ENCODE measurements at places on chromosomes 2 and 18.

- no peak for DNase-seq
Measured at GRCh38 chr2:103963146-103963725, 890.7 kb upstream of the POU3F3 start.

DNA sequence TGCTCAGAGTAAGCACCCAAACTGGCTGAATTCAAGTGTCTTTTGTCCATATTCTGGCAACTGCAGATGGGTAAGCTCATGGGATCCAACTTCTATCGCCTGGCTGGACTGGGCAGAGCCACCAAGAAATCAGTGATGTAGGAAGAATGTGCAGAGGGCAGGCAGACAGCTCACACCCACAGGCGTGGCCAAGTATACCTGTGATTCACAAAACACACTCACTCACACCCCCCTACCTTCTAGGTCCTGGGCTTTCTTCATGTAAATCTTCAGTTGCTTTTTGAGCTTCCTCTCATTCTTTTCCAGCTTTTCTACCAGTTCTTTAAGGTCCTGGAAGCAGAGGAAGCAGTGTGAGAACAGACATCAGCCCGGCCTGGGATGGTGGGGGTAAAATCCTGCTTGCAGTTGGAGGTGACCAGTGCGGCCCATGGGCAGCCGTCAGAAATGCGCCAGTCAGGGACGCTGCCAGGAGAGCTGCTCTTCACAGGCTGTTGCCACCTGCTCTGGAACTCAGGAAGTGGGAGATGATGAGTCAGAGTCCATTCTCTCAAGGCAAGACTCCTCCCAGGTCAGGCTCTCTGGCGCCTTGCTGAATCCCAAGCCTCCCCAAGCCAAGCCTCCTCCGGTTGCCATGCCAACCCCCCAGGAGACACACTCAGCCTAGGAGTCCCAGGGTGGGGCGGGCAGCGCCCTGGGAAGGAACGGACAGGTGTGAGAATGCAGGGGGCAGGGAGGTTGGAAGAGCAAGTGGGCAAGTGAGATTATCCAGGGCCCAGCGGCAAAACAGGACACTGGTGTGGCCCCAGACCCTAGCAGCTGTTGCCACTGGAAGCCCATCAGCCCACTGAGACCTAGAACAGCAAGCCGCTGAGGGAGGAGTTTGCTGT, 36.2 kb upstream of the ACAA2 start:
- peak; percentile 92 for DNase-seq

GRCh38 chr18:70276416-70277191, 12.2 kb upstream of the SOCS6 start:
- DNase-seq: no peak

DNA sequence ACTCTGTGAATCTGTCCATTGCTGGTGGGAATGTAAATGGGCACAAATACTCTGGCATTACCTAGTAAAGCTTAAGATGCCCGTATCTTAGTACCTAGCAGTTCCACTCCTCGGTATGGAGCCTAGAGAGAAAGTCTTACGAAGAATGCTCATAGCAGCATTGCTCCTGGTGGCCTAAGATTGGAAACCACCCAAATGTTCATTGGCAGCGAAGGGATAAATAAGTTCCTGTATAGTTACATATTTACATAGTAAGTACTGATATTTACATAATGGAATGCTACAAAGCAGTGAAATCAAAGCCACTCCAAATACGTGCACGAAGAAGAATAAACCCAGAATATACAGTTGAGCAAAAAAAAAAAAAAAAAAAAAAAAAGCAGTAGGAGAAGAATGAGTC, 46.7 kb upstream of the PDIA6 start:
- no peak for DNase-seq

DNA sequence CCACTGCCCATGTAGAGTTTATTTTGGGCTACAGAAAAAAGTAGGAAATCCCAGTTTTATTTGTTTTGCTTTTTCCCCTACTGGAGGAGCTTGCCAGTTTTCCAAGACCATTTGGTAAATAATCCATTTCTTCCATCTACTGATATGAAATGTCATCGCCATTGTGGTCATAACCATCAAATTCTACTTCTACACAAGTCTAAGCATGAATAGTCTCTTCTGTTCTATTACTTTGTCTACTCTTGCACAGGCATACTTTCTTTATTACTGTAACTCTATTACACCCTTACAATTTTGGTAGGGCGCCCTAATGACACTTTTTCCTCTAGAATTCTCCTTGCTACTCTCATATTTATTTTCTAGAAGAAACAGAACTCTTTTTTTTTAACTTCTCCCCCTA, 120.7 kb downstream of the ATAD2B start:
- DNase-seq: no peak

- peak; percentile 79 for DNase-seq
Measured at GRCh38 chr18:24271381-24272228, 126.0 kb downstream of the OSBPL1A start.

- DNase-seq: peak; percentile 48
Measured at GRCh38 chr2:181953881-181954537, 31.6 kb upstream of the PPP1R1C start.

DNA sequence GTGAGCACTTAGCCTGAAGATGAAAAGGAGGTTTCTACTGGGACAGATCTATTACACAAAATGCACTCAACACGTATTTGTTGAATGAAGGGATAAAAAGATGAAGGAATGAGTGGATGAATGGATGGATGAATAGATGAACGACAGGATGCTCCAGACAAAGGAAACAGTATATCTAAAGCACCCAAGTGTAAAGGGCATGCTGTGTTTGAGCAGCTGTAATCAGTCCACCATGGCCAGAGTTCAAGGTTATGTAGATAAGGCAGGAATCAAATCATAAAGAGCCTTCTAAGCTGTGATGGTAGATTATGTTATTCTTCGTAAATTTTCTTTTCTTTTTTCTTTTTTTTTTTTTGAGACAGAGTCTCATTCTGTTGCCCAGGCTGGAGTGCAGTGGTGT, 213.8 kb upstream of the FBXO11 start:
- DNase-seq: no peak

DNA sequence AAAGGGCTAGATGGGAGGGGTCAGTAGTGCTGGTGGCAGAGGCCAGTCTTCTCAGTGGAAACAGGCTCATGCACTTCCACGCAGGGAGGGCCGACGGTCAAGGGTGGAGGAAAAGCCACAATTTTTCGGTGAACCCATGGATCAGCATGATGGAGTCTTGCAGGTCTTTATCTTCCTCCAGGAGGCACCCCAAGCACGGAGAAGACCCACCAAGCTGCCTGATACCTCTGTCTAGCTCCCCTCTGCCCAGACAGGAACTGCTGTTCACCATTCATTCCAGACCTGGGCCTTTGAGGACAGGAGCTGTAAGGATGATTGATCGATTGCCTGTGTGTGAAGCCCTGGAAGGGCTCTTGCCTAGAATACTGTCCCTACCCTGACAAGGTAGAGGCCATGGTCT, 2.8 kb upstream of the LRRFIP1 start:
- DNase-seq: no peak

- peak; percentile 77 for DNase-seq
Measured at GRCh38 chr2:160157861-160158829, 41.9 kb downstream of the ITGB6 start.

- DNase-seq: no peak
Measured at GRCh38 chr2:42060718-42061619, 13.1 kb downstream of the PKDCC start.

DNA sequence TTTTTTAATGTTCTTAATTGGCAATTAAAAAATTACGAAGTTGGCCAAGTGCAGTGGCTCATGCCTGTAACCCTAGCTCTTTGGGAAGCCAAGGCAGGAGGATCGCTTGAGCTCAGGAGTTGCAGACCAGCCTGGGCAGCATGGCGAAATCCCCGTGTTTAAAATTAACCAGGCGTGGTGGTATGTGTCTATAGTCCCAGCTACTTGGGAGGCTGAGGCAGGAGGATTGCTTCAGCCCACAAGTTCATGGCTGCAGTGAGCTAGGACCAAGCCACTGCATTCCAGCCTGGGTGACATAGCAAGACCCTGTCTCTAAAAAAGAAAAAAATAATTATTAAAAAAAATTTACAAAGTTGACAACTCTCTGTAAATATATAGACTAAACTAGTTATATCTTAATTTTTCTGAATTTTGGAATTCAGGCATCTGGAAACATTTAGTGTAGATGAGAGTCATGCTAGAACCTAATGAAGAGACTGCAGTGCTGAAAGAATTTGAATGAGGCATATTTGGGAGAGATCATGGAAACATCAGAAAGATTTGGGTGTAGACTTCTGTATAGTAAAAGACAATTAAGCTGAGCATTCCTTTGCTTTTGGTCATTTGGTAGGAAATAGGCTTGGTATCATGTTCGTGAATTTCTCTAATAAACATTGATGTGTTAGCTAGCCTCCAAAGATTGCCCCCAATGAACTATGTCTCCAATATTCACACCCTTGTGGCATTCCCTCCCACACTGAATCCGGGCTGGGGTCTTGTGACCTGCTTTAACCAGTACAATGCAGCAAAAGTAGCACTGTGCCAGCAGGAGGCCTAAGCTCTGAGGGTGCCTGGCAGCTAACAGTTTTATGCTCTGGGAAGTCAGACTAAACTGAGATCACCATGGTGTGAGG, 4.2 kb upstream of the ROCK1 start:
- peak; percentile 94 for DNase-seq

DNA sequence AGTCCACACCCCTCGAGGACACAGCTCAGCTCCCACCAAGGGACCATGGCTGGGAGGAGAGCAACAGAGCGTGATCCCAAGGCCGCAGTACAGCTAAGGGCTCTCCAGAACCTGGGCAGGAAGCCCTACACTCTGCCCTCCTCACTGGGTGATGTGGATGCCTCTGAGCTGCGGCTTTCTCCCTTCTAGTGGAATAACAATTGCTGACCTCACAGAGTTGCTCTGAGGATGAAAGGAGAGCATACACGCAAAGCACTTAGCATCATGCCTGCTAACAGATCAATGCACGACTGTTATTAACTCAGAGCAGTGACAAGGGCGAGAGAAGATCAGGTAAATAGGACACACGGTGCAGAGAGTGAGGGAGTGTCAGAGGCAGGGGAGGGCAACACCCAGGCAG, 74.2 kb downstream of the ZFP36L2 start:
- no peak for DNase-seq

- DNase-seq: no peak
Measured at GRCh38 chr2:11248-11941, 34.9 kb downstream of the FAM110C start.

- DNase-seq: no peak
Measured at GRCh38 chr2:227834423-227834822, 20.8 kb downstream of the CCL20 start.

GRCh38 chr18:8215741-8216140, 393.5 kb upstream of the RAB12 start:
- no peak for DNase-seq

- DNase-seq: peak; percentile 77
Measured at GRCh38 chr2:62201307-62201706, 5.4 kb downstream of the B3GNT2 start.

DNA sequence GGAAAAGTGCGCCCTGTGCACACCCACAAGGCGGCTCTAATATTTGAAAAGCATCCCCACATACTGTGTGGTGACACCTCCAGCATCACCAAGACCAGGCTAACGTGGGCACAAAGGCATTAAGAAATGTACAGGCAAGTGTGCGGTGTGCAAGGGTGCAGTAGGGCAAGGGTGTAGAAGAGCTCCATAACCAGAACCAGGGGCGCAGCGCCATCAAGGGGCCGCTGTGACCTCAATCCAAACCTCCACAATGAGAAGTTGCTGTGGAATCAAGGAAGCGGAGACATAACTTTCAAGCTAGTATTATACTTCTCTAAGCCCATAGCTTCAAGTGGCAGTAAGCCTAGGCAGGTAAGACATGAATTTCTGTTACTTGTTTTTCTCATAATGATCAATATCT, 13.0 kb downstream of the L3MBTL4 start:
- no peak for DNase-seq

GRCh38 chr18:2997846-2998564, 14.9 kb downstream of the LPIN2 start:
- no peak for DNase-seq

DNA sequence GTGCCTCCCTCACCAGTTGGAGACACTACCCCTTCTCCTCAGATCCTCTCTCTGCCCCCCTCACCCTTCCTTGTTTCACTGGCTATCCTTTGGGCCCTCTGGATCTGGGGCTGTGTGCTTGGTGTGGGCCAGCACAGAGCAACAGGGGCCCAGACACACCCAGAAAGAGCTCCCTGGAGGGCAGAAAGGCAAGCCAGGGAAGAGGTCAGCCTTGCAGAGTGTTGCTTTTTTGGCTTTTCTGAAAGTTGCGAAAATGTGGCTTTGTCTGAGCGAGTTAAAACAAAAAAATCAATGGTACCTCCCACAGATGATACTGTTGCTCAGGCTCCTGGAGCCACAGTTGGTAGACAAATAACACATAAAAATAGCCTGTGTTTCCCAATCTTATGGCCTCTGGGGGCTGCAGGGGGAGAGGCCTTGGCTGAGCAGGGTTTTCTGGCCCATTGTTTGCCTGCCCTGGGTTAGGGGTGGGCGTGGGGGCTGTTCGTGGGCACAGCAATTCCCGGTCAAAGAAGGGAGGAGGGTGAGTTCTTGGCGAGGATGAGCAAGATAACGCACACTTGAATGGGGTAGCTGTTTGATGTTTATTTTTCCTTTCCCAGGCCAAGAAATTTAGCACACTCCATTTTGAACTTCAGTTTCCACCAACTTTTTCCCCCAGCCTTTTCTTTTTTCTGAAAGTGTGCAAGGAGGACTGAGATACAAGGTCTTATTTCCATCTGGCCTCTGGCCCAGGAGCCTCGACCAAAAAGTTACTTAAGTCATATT, 167.0 kb upstream of the HAAO start:
- DNase-seq: peak; percentile 54

GRCh38 chr2:22557406-22557805, 827.6 kb upstream of the KLHL29 start:
- no peak for DNase-seq

DNA sequence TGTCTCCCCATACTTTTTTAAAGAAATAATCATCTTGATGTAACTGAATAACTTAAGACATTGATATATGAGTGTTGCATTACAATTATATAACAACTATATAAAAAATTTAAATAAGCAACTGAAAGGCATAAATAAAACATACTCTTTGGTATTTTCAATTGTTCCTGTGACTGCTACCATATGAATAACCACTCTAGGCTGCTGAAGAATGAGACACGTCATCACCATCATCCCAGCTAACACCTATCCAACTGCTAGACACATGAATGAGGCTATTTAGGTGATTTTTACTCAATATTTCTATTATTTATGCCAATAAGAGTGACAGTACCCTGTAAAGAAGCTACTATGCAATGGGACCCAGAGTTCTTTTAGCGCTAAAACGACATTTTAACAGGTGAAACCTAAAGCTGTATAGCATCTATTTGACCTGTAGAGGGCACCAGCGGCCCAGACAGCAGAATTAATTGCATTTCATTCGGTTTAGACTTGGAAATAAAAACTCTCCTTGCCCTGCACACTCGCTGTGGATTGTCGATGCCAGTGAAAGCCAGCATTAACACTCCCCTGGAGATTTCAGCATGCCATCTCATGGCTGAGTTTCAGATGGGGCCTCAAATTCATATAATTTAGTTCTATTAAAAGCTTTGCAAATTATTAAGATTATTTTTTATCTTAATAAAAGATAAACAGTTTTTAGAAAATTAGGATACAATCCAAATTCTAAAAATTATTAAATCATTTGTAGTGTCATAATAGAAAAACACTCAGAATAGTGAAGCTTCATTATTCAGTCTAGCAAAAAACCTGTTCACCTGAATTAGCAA, 89.4 kb upstream of the MAP2 start:
- DNase-seq: peak; percentile 67

- DNase-seq: peak; percentile 3
Measured at GRCh38 chr2:131521961-131522781, 5.5 kb upstream of the CCDC74A start.

- peak; percentile 68 for DNase-seq
Measured at GRCh38 chr2:224278531-224278930, 123.4 kb downstream of the FAM124B start.
